ENCODE measurements at places on chromosomes 7 and 10.

- peak; percentile 54 for DNase-seq
Measured at GRCh38 chr10:130127364-130128061, 8.7 kb upstream of the GLRX3 start.

- DNase-seq = no peak
Measured at GRCh38 chr7:103297837-103298179, 573 bp downstream of the PMPCB start.

DNA sequence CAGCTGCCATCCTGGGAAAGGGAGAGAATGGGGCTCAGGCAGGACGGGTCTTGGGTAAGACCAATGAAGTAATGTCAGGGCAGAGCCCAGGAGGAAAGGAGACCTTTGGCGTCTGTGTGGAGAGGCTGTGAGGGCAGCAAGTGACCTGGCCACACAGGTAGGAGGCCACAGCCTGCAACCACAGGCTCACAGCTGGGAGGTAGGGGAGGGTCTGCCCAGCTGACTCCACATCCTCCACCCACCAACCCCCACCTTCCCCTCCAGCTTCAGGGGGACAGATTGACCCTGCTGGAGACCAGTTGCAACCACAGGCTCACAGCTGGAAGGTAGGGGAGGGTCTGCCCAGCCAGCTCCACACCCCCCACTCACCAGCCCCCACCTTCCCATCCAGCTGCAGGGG lies 262.2 kb upstream of the TCERG1L start:
- no peak for DNase-seq

DNA sequence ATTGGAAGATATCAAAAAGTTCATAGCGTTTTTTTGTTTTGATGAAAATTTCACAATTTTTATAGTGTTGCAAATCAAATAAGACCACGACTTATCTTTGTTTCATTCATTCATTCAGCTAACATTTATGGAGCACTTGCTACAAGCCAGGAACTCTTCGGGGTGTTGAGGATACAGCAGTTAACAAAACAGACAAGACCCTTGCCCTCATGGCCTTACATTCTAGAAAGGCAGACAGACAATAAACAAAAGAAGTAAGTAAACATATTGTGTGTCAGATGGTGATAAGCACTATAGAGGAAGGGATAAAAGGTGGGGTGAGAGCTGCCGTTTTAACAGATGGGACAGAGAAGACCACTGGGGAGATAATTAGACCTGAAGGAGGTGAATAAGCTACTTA lies 41.6 kb upstream of the GSAP start:
- DNase-seq = no peak
